SHP77 (cell line): ENCODE measurements at places on chromosomes 11 and 22.
A peak's percentile ranks its signal among the peaks of the same experiment; 100 is the strongest.

DNA sequence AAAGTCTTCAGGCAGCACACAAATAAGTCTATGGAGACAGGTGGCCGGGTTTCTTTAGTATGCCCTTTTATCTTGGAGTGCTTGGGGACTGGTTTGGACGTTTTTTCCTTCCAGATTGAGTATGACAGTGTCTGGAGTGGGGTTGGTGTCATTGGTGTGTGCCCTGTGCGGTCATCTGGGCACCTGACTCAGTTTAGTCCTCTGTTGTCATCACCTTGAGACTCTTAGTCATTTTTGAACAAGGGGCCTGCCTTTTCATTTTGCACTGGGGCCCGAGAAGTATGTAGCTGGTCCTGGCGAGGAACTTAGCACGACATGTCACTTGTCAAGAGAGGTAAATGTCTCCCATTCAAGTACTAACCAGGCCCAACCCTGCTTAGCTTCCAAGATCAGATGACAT, 27.2 kb upstream of the MYO18B start:
- no peak for DNase-seq

DNA sequence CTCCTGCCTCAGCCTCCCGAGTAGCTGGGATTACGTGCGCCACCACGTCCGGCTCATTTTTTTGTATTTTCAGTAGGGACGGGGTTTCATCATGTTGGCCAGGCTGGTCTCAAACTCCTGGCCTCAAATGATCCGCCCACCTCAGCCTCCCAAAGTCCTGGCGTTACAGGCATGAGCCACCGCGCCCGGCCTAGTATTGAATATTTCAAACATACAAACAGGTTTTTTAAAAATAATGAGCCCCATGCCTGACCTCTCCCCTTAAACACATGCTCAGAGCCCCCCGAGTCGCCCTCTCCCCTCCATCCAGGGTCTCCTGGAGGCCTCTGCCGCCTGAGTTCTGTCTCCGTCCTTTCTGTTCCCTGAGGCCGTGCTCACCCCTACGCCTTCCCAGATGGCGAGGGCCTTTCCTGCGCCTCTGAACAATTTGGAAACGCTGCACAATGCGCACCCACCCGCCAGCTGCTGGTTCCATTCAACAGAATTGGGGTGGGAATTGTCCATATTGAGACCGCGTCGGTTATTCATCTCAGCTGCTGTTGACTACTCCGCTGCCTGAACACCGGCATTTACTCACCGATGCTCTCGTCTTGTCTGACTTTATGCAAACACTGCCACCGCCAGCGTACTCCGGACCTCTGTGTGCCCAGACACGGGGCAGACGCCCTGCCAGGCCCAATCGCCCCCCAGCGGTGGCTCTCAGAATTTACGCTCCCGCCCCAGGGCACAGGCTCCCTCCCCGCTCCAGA, 13.6 kb upstream of the RNH1 start:
- no peak for DNase-seq

DNA sequence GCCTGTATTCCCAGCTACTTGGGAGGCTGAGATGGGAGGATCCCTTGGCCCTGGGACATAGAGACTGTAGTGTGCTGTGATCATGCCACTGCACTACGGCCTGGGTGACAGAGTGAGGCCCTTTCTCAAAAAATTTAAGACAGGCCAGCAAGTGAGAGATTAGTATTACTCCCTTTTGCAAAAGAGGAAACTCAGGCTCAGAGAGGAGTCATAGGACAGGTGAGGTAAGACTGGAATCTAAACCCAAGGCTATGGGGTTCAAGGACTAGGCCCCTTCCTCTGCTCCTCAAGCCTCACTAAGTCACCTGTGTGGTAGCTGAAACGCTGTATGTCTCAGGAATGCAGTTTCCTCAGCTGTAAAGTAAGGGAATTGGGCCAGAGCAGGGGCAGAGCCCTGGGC, 1.6 kb upstream of the P2RY2 start:
- no peak for DNase-seq

DNA sequence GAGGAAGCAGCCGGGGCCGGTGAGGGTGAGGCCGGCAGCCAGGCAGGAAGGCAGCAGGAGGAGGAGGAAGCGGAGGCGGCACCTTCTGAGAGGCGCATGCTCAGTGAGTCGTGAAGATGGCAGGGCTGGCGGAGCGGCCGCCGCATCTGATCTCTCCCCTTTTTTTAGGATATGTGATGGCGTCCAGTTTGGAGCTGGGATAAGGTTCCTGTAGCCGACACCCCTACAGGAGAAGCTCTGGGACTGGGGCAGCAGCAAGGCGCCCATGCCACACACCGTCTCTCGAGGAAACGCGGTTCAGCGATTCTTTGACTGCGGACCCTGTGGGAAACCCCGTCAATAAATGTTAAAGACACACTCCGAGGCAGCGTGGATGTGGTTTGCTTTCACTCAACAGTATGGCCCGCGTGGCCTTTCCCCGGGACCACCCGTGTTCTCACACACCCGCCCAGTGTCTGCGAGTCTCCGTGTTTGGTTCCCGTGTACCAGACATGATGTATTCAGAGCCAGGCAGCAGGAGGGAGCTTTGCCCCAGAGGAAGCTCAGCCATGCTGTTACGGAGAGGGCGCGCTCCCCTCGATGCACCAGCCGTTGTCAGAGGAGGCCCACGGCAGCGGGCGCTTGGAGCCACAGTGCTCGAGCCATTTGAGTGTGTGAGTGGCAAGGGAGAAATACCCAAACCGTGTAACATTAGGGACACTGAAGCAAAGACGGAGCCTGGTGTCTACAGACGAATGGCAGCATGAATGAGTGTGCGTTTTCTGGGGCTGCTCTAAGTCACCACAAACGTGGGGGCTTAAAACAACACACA, 27.7 kb upstream of the PARVB start:
- no peak for DNase-seq

- DNase-seq, result no peak
These were observed 1.4 kb downstream of the OR52N2 start for GRCh38 chr11:5809905-5810795.

DNA sequence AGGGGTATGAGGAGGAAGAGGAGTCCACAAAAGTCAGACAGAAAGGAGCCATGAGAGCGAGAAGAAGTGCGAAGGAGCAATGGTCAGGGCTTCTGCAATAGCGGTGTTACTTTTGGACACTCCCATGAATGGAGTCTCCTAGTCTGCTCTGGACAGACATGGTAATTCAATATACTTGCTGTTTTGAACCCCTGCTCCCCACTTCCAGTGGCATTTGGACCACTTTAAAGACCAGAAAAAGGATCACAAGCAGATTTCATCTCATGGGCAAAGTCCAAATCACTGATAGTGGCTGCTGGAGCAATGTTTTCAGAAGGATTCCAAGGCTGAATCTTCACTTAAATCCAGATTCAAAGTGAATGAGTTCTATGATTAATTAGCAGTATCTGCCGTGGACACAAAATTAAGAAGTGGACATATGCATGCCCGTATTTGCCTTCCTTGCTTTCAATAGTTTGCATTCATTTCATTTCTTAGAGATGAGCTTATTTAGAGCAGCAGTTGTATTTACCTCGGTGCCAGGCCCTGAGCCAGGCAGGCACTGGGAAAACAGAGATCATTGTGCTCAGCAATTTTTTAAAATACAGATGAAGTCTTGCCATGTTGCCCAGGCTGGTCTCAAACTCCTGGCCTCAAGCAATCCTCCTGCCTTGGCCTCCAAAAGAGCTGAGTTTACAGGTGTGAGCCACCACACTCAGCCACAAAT, 72.0 kb downstream of the SLC1A2 start:
- DNase-seq, result no peak

DNA sequence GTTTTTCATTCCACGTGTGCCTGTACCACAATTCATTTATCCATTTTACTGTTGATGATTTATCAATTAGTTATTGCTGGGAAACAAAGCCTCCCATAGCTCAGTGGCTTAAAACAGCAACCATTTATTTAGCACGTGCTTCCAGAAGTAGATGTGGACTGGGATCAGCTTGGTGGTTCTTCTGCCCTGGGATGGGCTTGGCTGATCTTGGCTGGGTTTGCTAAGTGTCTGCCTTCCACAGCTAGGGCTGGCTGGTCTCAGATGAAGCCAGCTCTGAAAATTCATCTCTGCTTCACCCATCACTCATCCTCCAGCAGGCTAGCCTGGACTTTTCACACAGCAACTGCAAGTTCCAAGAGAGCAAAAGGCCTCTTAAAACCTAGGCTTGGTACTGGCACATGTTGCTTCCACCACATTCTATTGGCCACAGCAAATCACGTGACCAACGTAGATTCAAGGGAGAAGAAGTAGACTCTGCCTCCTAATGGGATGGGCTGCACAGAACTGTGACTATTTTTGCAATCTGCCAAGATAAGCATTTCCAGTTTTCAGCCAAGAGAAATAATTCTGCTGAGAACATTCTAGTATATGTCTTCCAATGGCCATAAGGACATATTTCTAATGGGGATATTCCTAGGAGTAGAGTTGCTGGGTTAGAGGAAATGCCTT, 124.9 kb downstream of the MN1 start:
- no peak for DNase-seq

GRCh38 chr11:46352063-46352841, 5.0 kb downstream of the DGKZ start:
- DNase-seq, result peak; percentile 62

- DNase-seq, result no peak
These were observed 31.5 kb upstream of the SYT8 start for GRCh38 chr11:1803246-1803645.
